ENCODE measurements at places on chromosomes 3 and 15.

DNA sequence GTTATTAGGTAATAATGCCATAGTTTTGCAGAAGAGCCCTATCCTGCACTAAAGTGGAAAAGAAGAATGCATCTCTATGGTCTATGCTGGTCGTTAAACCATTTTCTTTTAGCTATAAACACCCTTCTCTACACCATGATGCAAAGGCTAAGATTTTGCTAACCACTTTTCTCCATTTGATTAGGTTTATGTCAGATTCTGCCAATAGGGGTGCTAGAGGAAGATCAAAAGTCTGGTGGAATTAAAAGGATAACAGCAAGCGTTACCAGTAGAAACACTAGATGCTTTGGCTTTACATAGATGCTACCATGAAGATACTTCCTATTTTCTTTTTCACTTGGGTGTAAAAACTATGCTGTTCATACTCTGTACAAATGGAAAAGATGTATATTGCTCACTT is 669.8 kb upstream of the ARPP21 start:
- DNase-seq: no peak

DNA sequence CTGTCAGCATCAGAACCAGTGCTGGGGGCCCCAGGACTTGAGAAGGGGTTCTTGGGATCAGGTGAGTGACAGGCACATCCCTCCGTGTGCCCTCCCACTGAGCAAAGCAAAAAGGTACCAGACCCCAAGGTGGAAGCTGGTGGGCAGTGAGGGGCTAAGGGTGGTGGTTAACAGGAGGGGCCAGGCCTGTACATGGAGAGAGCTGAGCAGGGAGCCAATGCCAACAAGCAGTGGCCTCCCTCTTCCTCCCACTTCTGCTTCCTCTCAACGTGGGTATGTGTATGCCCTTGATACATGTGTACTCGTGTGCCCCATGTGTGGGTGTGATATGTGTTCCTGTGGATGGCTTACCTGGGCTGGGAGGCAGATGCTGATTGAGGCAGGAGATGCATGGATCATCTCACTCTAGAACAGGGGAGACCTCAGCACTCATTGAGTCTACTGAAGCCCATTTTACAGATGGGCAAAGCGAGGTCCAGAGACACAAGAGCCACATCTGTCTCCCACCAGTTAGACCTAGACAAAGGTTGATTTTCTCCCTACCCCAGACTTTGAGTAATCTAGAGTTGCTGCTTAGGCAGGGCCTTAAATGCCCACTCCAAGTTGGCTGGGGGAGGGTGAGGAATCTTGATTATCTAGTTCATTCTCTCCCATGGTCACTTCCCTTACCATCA is 945 bp downstream of the VIPR1 start:
- DNase-seq: no peak

DNA sequence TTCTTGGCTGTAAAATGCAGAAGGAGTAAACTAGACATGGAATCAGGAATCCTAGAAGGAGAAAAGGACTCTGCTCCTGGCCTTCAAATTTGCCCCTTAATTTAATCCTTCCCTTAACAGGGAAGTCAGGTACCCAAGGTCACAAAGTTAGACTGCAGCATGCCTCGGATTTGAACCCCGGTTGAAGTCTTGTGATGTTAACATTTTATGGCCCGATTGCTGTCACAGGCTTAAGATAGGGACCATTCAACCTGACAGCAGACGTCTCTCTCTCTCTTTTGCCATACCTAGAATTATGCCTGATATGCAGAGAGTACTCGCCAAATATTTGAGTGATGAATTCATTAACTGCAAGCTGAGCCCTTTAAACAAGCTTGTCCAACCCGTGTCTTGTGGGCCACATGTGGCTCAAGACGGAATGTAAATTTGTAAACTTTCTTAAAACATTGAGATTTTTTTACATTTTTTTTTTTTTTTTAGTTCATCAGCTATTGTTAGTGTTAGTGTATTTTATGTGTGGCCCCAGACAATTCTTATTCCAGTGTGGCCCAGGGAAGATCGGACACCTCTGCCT is 217.2 kb downstream of the THSD4 start:
- peak; percentile 79 for DNase-seq

GRCh38 chr3:100184948-100185570 is 70.8 kb upstream of the FILIP1L start:
- no peak for DNase-seq

DNA sequence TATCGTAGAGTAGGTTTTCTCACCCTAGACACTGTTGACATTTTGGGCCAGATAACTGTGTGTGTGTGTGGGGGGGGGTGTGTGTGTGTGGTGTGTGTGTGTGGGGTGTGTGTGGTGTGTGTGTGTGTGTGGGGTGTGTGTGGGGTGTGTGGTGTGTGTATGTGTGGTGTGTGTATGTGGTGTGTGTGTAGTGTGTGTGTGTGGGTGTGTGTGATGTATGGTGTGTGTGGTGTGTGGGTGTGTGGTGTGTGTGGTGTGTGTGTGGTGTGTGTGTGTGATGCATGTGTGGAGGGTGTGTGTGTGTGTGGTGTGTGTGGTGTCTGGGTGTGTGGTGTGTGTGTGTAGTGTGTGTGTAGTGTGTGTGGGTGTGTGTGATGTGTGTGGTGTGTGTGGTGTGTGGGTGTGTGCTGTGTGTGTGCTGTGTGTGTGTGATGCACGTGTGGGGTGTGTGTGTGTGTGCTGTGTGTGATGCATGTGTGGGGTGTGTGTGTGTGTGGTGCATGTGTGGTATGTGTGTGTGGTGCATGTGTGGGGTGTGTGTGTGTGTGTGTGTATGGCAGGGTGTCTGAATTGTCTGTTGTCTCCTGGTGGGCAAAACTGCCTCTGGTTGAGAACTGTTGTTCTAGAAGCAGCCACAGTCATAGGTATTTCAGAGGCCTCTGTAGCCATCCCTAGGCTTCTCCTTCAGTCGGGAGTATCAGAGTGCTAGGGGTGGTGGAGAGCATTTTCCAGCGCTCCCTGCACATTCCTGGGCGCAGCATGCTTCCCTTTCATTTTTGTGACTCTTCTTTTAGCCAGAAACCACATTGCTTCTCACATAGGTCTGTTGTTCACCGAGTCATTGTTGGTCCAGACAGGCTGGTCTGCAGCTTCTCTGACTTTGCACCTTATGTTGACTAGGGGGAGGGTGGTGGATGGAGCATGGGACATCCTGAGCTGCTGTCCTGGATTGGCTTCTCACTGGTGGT is 84.4 kb downstream of the THSD4 start:
- DNase-seq: no peak

- no peak for DNase-seq
Measured at GRCh38 chr3:109337393-109337792, at the start of gene DPPA4. Gene DPPA4 (minus strand): TSS chr3:109337546. CDS start chr3:109337517, 29 bp downstream.
